ENCODE measurements at places on chromosomes 3 and 15.

DNA sequence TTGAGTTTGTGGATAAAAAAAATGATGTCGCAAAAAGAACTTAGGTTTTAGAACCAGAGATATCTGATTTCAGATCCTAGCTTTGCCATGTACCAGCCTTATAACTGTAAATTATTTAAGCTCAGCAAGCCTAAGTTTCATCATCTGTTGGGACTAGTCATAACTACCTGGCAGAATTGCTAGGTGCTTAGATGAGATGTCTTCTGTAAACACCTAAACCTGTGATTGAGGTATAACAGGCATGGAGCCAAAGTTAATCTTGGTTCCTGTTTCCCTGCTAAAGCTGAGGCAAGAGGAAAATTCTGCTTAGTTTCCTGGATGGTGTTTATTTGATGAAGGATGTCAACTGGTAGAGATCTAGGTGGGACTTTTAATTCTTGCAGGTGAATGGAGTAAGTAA is 331.3 kb upstream of the RBMS3 start:
- no peak for DNase-seq

DNA sequence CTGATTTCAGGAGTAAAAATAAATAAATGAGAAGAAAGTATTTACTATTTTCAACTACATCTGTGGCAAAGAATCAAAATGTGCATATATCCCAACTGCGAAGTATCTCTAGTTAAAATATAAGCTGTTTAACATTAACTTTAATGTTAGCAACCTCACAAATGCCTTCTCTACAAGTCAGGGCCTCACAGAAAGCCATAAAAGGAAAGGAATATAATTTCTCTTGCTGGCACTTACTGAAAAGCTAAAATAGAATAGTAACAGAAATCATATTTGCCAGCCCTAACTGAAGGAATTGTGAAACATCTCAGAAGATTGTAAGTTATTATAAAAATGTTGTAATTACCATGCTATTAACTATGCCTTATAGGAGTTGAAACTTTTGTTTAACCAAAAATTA is 65.1 kb upstream of the MBNL1 start:
- DNase-seq, result no peak

DNA sequence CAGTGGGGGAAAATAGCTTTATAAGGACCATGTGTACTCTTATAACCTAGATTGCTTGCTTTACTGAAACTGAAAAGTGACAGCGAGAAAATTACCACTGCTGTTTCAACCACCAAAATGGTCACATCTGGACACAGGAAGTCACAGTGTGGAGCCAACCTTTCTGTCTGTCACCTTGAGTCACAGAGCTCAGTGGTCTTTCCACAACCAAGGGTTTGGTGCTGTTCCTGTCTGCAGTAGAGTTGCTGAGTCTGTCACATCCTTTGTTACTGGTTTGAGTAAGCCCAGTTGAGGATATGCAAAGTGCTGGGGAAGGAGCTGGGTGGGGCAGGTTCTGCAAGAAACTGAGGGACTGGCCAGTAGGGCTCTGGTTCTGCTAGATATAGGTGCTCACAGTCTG is 139.1 kb upstream of the EIF1B start:
- no peak for DNase-seq

- no peak for DNase-seq
These were observed 16.6 kb downstream of the FAM240A start for GRCh38 chr3:46628901-46629369.

GRCh38 chr15:69957175-69957574 is 140.5 kb downstream of the TLE3 start:
- DNase-seq, result no peak

DNA sequence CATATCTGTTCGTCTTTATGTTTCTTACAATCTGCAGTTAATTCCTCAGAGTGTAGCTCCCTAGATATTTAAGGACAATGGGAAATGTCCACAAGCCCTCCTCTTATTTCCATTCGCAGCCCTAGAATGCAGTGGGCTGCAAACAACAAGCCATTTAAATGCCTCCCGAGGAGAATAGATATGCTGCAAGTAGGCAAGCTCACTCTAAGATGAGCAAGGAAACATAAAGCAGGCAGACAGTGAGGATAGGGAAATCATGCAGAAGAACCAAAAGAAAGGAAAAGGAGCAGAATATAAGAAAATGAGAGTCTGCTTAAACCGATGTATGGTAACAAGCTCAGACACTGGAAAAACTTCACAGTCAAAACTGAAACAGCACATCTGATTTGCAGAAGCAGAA is 561.9 kb downstream of the GBE1 start:
- DNase-seq, result no peak

GRCh38 chr15:29451201-29451781 is 181.7 kb upstream of the NSMCE3 start:
- DNase-seq, result no peak

- DNase-seq, result peak; percentile 19
These were observed 50.9 kb upstream of the NPHP3 start for GRCh38 chr3:132773071-132773619.

- no peak for DNase-seq
These were observed 145.8 kb upstream of the THRB start for GRCh38 chr3:24640330-24640877.

GRCh38 chr3:20079621-20080020 is 39.4 kb downstream of the KAT2B start:
- no peak for DNase-seq

DNA sequence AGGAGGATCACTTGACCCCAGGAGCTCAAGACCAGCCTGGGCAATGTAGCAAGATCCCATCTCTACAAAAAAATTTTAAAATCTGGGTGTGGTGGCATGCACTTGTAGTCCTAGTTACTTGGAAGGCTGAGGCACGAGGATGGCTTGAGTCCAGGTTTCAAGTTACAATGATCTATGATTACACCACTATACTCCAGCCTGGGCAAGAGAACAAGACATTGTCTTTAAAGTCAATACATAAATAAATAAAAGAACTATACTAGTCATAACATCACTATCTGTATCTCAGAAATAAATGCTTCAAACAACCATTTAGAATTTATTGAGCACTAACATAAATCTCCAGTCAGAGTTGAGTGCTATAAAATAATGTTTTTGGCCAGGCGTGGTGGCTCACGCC is 8.5 kb upstream of the PHLDB2 start:
- no peak for DNase-seq

- DNase-seq, result no peak
These were observed 222.2 kb upstream of the PDZRN3 start for GRCh38 chr3:73846951-73847350.

- DNase-seq, result no peak
These were observed 59.1 kb upstream of the SPRED1 start for GRCh38 chr15:38193496-38193895.

DNA sequence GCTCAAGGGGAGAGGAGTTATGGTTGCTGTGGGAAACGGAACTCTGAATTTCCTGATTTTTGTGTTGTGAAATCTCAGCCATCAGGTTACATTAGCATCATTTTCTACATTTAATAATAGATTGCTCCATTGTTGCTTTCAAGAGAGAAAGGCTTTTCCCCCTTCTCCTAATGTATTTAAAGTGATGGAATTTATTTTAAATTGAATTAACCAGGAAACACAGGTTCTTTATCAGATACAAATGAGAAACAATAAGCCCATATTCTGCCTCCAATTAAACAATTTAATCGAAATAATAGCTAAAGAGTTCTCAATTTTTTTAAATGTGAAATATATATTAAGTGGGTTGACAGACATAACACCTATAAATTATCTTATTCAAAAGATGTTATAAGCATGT is 30.1 kb downstream of the TUSC7 start:
- no peak for DNase-seq

GRCh38 chr15:96585484-96586386 is 255.2 kb downstream of the NR2F2 start:
- no peak for DNase-seq

DNA sequence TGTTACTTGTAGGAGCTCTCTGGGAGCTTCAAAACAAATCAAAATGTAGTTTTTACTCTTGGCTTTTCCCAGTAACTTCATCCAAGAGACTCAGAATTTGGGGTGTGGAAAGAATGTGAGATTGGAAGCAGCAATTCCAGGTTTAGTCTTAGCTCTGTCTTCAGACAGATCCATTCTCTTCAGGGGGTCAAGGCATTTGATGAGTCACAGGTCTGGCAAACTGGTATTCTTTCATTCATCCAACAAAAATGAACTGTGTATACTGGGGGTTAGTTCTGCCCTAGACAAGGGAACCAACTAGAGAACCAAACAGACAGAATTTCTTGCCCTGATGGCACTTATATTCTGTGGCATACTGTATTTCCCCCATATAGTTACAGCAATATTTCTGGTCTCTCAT is 36.3 kb upstream of the CADPS start:
- no peak for DNase-seq

DNA sequence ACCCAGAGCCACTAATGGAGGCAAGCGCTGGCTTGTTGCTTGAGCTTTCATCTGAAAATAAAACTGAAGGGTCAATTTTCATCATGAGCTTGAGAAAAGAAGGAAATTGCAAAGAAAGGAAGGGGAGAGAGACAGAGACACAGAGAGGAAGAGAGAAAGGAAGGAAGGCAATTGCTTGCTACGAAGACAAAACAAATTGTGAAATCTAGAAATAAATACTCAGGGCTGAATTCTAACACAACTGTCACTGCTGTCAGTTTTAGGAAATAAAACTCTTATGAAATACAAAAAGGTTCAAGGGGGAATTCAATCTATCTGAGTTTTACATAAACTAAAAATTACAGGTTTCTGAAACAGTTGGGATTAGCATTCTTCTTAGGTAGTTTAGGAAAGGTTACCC is 36.7 kb downstream of the FOXP1 start:
- DNase-seq, result no peak

All from activated T-cell treated with anti-CD3 and anti-CD28 coated beads, Interleukin-2, amount 50 U/mL, for 48 hours (primary cell).